ENCODE measurements at places on chromosomes 2 and 18. TPM values are rescaled to one million over a fixed set of nuclear protein-coding genes. Genes with fewer than 3 reads are reported as not detected.

DNA sequence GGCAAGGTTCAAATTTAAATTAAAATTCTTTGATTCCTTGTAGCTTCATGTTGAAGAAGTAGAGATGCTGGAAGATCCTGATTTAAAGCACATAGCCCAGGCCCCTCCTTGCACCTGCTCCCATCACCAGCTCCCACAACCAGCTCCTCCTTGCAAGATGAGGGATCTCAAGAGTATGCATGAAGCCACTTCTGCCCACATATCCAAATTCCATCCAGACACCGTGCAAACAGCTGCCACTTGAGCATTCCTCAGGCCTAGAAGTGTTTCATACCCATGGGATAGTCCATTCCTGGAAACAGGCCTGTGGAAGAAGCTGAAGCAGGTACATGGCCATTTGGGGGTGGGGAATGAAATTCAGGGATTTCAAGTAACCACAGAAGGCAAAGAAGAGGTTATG, 32.4 kb upstream of the ITPRID2 start:
- no peaks in the 10 kb centered on the region for H3K4me1 ChIP-seq
- no peak overlapping the region for H3K27ac ChIP-seq
- H3K4me3 ChIP-seq, result no peak overlapping the region
- DNase-seq, result no peak

DNA sequence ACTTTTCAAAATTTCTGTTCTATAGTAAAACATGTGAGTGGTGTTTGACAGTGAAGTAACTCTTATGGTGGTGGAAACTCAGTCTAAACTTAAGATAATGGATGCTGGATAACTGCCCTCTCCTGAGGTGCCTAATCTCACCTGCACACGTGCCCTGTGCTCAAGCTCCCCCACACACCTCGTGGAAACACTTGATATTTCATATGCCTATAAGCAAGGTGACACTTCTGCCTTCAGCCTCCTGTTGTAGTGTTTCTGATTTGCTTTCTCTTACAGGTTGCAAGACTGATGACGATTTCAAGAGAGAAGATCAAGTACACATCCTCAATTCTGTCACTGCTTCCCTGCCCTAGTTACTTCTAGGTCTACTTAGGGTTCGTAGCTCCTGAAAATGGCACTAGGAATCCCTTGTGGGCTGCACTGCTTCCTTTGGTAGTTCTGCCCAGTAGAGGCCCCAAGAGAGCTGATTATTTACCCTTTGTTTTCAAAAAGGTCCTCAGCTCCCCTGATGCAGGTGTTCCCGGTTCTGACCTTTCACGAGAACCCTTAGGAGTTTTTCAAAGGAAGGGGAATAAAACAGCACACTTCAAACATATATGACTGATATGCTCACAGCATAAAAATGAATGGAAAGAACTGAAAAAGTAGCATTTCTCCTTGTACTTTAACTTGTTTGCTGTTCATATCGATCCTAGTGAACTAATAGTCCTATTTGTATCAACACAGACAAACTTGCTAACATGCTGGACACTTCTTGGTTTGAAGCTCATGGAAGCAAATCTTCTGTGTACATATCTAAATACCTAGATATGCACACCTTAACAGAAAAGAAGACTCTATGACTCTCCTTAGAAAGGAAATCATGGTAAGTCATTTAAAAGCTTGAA, 6.7 kb downstream of the CAVIN2 start:
- H3K27me3 ChIP-seq, result no peaks in the 10 kb centered on the region
- H3K4me1 ChIP-seq, result no peaks in the 10 kb centered on the region
- no peaks in the 10 kb centered on the region for H3K36me3 ChIP-seq
- no peak overlapping the region for H3K27ac ChIP-seq
- peak overlapping the region; percentile 3 for H3K4me3 ChIP-seq
- DNase-seq, result no peak

DNA sequence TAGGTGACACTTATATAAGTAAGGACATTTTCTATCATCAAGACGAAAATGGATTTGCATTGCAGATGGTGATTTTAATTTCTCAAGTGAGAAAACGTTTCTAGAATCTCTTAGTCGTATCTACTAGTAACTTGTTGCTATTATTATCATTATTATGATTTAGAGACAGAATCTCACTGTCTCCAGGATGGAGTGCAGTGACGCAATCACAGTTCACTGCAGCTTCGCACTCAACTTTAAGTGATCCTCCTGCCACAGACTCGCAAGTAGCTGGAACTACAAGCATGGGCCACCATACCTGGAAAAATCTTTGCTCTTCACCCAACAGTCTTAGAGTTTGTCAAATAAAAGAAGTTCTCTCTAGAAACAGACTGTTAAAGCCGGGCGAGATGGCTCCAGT, 37.6 kb upstream of the DDX18 start:
- no peaks in the 10 kb centered on the region for H3K4me1 ChIP-seq
- H3K27me3 ChIP-seq, result no peaks in the 10 kb centered on the region
- H3K4me3 ChIP-seq, result no peak overlapping the region

- no peak overlapping the region for H3K27ac ChIP-seq
- no peaks in the 10 kb centered on the region for H3K36me3 ChIP-seq
- H3K4me1 ChIP-seq, result no peaks in the 10 kb centered on the region
- H3K4me3 ChIP-seq, result no peak overlapping the region
- DNase-seq, result no peak
- H3K27me3 ChIP-seq, result no peaks in the 10 kb centered on the region
These were observed 24.7 kb downstream of the ARL4C start for GRCh38 chr2:234472155-234472554.

- no peaks in the 10 kb centered on the region for H3K27me3 ChIP-seq
- no peak overlapping the region for H3K4me3 ChIP-seq
- no peak for DNase-seq
- no peak overlapping the region for H3K27ac ChIP-seq
These were observed 111.3 kb downstream of the DOCK10 start for GRCh38 chr2:224930990-224931389.

The CYS1 gene
- 0.18 TPM for total RNA-seq

Data from gastrocnemius medialis (tissue), 4 donors.